ENCODE measurements at places on chromosomes 5 and 9. TPM values are rescaled to one million over a fixed set of nuclear protein-coding genes. Genes with fewer than 3 reads are reported as not detected.

SH3GLB2 gene
- 59.9 TPM for total RNA-seq

ITGA1 gene
- total RNA-seq: 0.26 TPM

CXCL14 gene
- total RNA-seq: not detected

BAG1 gene
- total RNA-seq: 121 TPM

DOCK2 gene
- 192 TPM for total RNA-seq

TCOF1 gene
- 74.7 TPM for total RNA-seq

DNA sequence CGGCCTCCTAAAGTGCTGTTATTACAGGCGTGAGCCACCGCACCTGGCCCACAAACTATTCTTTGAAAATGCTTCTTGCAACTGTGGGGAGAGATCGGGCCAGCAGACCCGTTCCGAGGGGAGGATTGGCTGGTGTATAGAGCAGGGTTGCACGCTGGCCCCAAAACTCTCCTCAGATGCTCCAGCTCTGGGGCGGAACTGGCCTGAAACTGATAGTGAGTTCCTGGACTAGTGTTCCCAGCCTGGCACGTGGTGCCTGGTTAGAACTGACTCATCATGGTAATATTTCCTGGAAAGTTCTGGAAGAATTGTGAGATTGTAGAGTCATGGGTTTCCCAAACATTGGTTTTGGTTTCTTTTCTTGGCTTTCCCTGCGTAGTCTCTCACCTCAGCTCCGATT lies 120.5 kb downstream of the FBXL7 start:
- DNase-seq: no peak

DNA sequence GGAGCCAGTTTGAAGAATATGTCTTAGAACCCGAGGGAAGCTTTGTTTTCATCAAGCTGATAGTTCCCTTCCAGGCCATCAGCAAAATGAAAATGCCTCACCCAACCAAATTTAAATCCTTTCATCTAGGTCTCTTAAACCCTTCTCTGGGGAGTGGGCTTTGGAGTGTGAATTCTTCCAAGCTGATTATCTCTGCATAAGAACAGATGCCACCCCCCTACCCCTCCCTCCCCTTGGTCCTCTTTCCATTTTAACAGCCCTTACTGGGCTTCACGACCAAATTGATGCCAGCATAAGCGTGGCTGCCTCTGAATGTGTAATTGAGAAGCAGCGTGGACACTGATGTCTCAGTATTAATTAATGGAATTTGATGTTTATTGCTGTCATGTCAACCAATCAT lies 509.7 kb upstream of the CLINT1 start:
- no peak for DNase-seq

DNA sequence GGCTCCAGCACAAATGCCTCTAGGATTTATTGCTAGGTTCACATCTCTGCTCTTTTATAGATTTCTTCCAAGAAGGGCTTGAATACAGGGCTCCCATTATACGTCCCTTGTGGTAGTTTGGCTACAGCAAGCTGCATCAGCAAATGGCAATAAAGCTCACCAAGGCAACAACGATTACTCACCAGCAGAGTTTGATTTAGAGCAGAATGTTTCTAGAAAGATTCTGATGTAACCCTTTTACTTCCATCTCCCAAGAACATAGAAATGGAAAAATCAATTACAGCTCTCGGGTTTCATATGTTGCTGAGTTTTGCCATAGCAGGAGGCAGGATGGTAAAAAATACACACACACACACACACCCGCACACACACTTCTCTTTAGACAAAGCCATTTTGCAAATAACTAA lies 124.2 kb upstream of the TNPO1 start:
- no peak for DNase-seq

DNA sequence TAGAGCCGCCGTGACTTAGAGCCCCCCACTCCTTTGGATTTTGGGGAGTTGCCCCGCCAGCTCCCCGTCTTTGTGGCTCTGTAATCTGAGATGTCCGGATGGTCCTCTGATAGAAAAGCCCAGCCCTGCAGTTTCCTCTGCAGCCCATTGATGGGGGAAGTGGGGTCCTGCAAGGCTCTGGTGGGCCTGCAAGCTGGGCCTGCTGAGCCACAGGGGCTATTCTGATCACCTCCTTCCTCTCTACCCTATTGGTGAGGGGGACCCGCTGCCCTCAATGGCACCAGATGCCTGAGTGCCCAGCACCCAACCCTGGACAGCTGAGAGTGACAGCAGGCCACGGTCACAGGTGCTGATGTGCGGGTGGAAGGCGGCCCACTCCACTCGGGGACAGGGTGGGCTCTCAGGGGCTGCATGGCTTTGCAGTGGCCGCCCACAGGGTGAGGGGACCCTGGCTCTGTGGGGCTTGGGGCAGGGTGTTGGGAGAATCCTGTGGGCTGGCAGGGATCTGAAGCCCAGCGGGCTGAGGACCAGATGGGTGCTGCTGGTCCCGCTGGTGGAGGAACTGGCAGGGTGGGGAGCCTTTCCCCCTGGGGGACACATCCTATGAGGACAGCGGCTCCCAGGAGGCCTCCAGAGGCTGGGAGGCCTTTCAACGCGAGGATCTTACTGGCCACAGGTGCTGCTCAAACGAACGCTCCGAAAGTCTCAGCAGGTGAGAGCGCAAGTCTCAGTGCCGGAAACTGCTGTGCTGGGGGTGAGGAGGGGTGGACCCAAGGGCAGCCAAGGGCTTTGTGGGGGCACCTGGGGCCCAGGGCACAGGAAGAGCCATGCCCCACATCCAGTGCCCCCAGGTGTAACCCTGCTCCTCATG lies 30.0 kb upstream of the LPCAT1 start:
- DNase-seq: no peak

DNA sequence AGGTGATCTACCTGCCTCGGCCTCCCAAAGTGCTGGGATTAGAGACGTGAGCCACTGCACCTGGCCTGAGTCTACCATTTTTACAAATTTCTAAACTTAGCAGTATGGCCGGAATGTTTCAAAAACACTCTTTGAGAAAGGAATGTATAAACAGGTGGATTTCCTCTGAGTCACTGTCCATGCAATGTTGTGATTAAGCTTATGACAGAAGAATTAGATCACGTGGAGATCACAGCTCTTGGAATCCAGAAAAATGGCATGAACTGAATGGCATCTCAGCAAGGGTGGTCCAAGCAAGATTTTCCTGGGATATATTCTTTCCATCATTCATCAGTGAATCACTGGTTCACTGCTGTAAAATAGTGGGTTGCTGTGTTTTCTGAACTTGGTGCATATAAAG lies 865.0 kb downstream of the PTPRD start:
- DNase-seq: no peak

DNA sequence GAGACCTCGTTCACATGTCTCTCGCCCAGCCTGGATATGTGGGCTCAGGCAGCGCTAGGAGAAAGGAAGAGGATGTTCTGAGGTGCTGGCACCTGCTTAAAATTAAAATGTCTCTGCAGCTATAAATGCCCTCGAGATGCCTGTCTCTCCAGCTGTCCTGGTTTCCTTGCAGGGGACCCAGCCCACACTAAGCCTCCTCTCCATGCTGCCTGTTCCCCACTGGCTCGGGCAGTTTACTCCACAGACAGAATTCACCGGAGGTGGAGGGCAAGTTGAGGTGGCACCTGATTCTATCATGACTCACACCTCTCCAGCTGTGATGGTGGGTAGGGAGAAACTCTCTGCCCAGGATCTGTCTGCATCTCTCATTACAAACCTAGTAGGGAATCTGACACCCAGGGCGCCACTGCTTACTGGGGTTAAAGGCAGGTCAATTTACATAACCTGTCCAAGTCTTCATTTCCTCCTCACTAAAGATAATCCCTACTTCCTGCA lies 420.9 kb downstream of the SPOCK1 start:
- DNase-seq: no peak

- DNase-seq: no peak
Measured at GRCh38 chr9:113311961-113312360, 8.8 kb upstream of the RNF183 start.

DNA sequence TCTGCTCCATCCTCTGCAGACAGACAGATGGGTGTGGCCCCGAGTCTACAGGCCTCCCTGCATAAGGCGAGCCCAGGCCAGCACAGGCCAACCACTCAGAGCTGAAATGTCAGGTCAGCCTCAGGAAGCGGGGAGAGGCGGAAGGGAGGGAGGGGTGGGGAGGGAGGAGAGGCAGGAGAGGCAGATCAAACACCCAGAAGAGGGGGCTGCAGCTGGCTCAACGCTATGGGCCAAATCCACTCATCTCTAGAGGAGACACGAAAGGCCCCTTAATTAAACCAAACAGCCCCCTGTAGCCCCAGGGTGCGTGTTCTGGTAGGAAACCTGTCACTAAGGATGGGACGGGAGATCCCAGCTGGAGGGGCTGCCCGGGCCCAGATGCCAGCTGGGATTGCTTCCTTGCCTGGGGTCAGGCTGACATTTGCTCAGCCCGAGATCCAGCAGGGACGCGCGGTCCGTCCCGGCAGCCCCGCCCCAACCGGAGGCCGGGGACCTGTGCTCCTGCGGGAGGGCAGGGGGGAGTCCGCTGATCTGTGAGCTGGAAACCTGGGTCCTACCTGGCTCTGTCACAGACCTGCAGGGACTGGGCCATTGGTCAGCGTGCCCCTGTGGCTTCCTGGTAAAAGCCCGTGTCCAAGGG lies 97.2 kb upstream of the SARDH start:
- DNase-seq: no peak

DNA sequence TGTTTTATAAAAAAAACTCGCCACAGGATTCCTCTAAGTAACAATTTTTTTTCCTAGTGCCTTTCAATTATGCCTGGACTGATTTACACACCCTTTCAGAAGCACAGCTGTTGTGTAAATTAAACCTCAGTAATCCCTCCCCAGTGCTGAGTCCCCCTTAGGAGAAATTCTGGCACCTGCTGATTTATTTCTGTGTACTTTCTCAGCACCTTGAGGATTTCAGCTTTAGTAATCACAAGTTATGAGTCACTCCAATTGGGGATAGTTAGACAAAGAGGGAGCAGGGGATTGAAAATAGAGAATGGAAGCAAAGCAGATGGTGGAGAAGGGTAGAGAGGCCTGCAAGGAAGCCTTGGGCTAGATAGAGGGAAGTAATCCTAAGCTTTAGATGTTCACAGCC lies 171.7 kb downstream of the TTLL11 start:
- DNase-seq: no peak

GRCh38 chr5:59607138-59607765 lies 286.3 kb downstream of the PDE4D start:
- DNase-seq: no peak

- no peak for DNase-seq
Measured at GRCh38 chr5:174047472-174048099, 2.1 kb downstream of the NSG2 start.

DNA sequence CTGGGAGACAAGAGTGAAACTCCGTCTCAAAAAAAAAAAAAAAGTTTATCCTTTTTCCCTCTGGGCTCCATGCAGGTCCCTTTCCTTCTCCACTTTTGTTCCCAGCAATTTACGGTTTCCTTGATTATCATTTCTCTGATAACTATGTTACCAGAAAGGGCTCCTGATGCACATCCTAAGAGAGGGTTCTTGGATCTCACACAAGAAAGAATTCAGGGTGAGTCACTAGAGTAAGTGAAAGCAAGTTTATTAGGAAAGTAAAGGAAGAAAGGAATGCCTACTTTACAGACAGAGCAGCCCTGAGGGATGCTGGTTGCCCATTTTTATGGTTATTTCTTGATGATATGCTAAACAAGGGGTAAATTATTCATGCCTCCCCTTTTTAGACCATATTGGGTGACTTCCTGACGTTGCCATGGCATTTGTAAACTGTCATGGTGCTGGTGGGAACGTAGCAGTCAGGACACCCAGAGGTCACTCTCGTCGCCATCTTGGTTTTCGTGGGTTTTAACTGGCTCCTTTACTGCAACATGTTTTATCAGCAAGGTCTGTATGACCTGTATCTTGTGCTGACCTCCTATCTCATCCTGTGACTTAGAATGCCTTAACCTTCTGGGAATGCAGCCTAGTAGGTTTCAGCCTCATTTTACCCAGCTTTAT lies 13.5 kb upstream of the MELK start:
- DNase-seq: no peak

DNA sequence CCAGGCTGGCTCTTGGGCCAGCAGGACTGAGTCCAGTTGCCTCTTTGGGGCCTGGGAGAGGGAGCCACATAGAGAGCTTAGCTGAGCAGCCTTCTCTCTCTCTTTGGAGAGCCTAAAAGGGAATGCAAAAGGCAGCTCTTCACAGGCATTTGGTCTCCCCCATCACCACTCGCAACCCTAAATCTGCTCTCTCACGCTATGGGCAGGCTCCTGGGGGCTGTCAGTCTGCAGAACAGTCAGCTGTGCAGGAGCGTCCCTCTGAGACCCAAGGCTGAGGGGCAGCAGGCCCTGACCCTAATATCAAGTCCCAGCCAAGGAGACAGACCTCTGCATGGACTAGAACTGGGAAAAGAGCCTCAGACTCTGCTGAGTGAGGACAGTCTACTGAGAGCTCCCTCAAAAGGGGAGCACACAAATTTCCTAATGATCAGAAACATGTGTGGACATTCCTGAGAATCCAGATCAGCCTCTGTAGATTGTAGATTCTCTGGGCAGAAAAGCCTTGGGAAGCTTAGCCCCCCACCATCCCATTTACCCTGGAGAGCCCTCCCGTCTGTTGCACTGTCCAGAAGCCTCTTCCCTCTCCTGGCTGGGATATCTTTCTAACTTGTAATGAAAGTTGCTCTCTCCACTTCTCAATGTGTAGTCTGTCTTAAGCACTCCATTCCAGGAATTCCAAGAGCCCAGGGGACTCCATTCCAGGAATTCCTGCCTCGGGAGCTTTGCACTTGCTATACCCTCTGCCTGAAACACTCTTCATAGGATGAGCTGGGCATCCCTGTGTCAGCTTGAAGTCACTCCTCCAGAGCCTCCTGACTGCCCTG lies 79.4 kb downstream of the FAM114A2 start:
- DNase-seq: no peak

GRCh38 chr5:153480401-153480800 lies 10.1 kb upstream of the GRIA1 start:
- peak; percentile 58 for DNase-seq

- no peak for DNase-seq
Measured at GRCh38 chr5:121967187-121967586, 5.4 kb downstream of the SRFBP1 start.

DNA sequence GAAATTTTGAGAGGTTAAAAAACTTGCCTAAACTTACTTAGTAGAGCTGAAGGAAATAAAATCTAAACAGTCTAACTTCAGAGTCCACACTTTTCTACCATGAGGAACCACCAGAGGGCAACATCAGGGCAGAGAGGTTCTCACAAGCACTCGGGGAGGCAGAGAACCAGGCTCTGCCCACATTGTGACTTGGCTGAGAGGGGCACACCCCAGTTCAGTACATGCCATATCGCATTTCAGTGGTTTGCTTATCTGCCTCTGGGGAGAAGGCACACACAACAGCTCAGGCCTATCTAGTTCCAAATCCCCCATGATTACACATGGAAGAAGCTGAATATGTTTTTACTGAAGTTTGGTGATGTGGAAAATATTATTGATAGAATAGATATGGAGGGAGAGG lies 49.2 kb downstream of the EQTN start:
- DNase-seq: no peak

DNA sequence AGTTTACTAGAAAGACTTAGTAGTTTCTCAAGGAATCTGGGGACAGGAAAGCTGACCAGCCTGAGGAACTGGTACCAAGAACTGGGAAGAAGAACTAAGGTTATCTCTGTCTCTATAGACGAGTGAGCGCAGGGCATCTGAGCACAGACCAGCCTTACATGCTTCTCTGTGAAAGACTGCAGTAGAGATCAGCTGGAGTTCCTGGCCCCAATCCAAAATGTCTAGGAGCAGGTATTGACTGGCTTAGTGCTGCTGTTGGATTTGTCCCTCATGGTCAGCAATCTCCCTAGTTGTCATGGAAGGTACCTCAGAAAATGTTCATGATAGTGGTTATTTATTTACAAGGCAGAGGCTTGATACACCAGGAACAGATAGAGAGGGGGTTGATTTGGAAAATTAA lies 13.3 kb downstream of the NUP214 start:
- DNase-seq: no peak
